Right hindlimb (tissue), 1 donor: ENCODE measurements at places on chromosomes 1 and 21.

- peak; percentile 62 for DNase-seq
Measured at GRCh38 chr1:192810253-192810880, 1.5 kb downstream of the RGS2 start.

DNA sequence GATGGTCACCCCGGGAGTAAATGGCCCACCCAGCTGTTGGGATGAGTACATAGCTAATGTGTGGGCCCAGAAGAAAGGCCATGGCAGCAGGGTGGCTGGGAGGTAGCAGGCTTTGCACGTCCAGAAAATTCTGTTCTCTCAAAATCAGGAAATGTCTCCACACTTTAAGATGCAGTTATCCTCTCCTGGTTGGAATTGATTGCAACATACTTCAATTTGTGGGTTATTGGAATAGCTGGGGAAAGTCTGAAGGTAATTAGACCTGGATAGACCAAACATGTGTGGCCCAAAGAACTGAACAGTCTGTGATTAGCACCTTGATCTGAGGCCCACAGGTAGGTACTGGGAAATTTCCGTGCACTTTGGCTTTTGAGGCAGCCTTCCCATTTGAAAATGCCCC is 30.2 kb downstream of the COA7 start:
- DNase-seq = no peak

DNA sequence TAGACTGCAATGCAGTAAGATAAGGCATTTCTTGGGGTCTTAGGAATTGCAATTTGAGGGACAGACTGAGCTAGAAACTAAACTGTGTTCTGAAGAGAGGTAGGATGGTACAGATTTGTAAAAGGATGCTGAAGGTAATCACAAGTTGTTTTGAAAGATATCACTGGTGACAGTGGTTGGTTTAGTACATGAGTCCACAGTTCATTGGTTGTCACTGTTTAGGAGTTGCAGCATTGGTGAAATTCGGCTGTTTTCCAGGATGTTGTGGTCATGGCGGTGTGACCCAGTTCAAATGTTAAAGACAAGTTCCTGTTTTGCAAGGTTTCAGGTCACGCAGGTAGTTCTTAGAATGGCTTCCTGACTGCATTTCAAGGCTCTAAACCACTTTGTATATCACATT is 292.8 kb upstream of the B3GALT2 start:
- no peak for DNase-seq

- DNase-seq = no peak
Measured at GRCh38 chr1:4267381-4268261, 367.5 kb upstream of the C1orf174 start.

GRCh38 chr1:28313702-28314546 is 14.9 kb upstream of the MED18 start:
- DNase-seq = no peak

- no peak for DNase-seq
Measured at GRCh38 chr1:98030483-98030882, 109.6 kb upstream of the DPYD start.

DNA sequence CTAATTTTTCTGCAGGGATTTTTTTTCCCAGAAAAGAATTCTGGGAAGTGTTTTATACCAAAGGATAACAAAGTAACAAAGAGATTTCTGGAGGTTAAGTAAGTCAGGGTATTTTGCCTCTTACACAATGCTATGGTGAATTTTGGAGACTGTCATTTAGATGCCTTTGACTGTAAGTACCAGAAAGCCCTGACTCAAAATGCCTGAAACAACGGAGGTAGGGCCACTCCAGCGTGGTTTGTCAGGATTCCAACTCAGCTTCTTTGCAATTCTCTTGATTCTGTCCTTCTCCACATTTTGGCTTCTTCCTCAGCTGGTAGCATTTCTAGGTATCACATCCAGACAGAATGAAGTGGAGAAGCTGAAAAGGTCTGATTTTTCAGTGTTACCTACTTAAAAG is 106.5 kb downstream of the UCHL5 start:
- no peak for DNase-seq

GRCh38 chr1:168640836-168641235 is 64.4 kb downstream of the XCL1 start:
- no peak for DNase-seq

GRCh38 chr1:118101515-118101844 is 83.5 kb downstream of the SPAG17 start:
- peak; percentile 33 for DNase-seq

- no peak for DNase-seq
Measured at GRCh38 chr1:246891105-246891504, 40.6 kb downstream of the AHCTF1 start.

- DNase-seq = no peak
Measured at GRCh38 chr1:58572690-58573089, 4.4 kb downstream of the TACSTD2 start.

DNA sequence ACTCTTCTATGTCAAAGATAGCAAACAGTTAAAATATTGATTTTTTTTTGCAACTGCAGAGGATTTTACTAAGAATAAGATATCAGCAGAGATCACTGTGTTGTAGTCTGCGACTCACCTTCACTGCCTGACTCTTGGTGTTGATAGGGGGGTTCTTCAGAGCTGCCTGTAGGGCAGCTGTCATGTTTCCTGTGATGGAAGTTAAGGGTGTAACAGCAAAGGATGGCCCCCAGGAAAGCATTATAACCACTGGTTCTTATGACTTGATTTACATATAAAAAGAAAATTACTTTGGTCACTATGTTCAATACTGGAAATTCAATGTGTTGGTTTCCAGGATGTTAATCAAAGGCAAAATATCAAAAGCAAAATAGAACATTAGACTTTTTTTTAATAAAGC is 2.6 kb downstream of the ARPC5 start:
- no peak for DNase-seq

- DNase-seq = no peak
Measured at GRCh38 chr1:167298325-167298724, 77.6 kb downstream of the POU2F1 start.

DNA sequence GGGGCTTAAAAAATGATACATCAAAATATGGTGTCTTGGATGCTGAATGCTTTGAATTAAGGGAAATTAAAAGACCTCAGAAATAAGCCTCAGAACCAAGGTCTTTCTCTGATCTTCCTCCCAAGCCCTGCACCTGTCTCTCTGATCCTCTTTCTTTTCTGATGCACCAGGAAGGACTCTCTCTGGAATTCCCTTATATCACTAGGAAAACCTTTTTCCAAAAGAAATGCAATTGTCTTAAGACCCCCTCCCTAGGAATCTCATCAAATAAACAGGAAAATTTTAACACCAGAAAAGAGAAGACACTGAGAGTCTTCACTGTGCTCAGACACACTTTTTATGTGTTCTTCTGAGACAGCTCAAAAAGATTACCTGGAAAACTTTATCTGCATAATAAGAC is 159.5 kb upstream of the PTBP2 start:
- no peak for DNase-seq

GRCh38 chr1:240999826-241000225 is 357.2 kb downstream of the RGS7 start:
- no peak for DNase-seq

GRCh38 chr1:182248721-182249120 is 142.9 kb downstream of the GLUL start:
- DNase-seq = no peak

DNA sequence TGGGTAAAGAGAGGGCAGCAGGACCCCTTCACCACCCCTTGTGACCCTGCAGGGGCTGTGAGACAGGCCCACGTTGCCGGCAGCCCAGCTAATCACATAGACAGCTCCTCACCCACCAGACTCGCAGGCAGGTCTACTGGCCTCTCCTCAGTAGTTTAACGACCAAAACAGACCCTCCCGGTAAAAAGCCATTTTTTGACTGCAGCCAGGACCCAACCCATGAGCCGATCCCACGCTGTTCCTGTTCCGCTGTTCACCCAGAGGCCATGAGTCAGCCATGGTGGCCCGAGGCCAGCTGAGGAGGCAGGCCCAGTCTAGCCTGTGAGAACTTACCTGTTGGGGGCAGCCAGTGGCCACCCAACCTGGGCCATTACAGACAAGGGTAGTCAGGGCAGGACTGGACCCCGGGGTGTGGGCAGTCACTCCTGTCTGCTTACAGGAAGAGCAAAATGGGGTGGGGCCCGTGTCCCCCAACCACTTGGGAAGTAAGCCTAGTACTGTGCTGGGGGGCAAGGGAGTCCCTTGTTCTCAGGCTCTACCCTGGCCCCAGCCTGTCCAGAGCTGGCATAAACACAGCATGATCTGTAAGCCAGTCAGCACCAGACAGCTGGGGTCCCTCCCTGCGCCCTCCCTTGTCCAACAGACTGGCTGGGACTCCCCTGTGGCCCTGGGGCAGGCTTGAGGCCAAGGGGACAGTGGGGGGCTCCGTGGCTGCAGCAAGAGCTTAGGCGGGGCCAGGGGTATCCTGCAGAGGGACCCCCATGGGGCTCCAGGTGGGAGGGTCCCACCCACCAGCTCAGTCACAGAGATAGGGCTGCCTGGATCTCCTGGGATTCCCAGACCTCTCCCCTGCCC is 61.9 kb downstream of the WNT9A start:
- DNase-seq = peak; percentile 82

- peak; percentile 50 for DNase-seq
Measured at GRCh38 chr1:241323514-241324195, 33.4 kb downstream of the RGS7 start.

- DNase-seq = no peak
Measured at GRCh38 chr1:235401251-235401650, 34.0 kb downstream of the TBCE start.

- no peak for DNase-seq
Measured at GRCh38 chr21:38379147-38379546, 119.1 kb downstream of the ERG start.

DNA sequence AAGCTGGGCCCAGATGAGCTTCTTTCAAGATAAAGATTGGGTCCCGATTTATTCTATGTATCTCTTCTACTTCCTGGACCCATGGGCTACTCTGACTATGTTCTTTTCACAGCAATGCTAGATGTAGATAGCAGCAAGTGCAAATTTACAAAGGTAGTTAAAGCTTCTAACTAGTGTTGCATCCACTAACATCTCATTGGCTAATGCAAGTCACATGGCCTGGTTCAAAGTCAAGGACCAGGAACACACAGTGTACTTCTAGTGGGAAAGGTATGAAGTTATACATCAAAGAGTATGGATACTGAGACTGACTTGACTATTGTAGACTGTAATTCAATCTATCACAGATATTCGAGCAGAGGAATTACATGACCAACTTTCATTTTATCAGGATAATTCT is 588.8 kb downstream of the PLA2G4A start:
- DNase-seq = no peak

DNA sequence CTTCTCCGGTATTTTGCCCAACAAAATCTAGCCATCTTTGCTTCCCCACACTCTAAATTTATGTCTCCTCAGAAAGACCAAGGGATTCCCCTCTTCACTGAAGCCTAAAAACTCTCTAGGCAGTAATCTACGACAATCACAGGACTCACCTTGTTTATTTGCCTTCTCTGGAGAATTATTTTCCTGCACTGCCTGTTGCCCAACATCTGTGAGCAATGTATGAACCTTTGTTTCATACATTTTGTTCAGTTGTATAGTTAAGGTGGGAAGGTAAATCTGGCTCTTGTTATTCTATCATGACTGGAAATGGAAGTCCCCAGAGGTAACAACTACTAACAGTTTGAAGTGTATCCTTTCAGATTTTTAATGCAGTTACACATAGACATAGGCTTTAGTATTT is 2.2 kb downstream of the COPA start:
- no peak for DNase-seq

- no peak for DNase-seq
Measured at GRCh38 chr1:243364866-243365265, 109.0 kb downstream of the SDCCAG8 start.

DNA sequence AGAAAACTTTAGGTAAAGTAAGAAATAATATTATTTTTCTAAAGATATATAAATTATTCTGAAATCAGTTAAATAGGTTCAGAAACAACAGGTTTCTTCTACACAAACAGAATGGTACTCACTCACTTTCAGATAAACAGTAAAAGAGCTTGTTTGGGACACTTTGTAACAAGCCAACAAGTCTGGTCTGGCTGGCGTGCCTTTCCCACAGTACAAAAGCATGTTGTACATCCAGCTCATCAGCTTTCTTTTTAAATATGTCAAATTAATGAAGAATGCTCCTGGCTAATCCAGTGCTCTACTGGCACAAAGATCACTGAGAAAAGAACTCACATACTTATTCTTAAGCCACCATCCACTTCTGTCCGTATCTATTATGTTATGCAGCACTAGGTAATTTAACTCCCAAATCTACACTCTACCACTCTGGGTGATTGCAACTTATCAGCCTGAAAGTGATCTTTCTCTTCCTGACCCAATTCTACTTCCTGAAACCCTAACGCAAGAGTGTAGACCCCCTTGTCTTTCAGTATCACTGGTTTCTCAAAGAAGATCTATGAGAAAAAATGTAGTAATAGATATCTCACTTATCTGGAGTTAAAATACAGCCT is 32.6 kb downstream of the TRIT1 start:
- DNase-seq = no peak

- no peak for DNase-seq
Measured at GRCh38 chr1:76390456-76390855, 315.9 kb downstream of the ST6GALNAC3 start.

DNA sequence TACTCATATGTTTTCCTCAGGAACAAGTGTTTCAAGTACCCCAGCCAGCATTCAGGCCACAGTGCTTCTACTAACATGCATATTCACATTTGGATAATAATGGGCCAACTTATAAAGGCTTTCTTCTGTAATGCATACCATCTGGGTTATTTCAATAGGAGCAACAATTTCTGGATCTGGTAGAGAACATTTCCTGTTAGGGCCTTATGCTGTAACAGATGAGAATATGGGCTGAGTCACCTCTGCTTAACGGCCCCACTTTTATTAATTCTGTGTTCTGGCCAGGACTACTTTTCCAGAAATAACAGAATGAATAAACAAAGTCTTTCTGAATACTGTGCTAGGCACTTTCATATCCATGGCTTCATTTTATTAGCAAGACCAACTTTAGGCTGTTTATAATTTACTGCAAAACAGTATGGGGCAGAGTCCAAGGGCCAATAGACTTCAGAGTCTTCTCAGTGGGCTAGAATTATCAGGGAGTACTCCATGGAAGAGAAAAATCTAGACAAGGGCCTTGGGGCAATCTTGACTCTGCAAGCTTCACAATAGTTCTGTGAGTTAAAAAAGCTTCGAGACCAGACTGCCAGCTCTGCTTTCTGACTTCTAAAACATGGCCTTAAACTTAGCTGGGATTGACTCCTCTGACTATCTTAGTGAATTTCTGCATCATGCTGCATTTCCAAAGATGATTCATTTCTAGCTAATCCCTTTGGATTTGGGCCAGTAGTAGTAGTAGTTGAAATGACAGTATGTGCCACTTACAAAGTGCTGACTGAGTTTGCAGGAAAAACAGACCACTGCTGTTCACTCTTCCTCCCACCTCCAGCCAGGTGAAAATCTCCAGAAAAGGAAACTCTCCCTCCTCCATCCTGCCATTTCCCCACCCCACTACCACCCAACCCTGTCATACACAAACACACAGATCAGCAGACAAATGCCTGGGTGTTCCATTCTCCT is 8.2 kb upstream of the SSX2IP start:
- DNase-seq = no peak

- no peak for DNase-seq
Measured at GRCh38 chr1:208332036-208332773, 88.0 kb upstream of the PLXNA2 start.

GRCh38 chr1:186404454-186405051 is 28.9 kb downstream of the ODR4 start:
- no peak for DNase-seq

GRCh38 chr1:69707103-69707502 is 139.4 kb downstream of the LRRC7 start:
- DNase-seq = no peak
